Bronchial epithelial cell (primary cell): ENCODE measurements at places on chromosomes 1 and 21.

DNA sequence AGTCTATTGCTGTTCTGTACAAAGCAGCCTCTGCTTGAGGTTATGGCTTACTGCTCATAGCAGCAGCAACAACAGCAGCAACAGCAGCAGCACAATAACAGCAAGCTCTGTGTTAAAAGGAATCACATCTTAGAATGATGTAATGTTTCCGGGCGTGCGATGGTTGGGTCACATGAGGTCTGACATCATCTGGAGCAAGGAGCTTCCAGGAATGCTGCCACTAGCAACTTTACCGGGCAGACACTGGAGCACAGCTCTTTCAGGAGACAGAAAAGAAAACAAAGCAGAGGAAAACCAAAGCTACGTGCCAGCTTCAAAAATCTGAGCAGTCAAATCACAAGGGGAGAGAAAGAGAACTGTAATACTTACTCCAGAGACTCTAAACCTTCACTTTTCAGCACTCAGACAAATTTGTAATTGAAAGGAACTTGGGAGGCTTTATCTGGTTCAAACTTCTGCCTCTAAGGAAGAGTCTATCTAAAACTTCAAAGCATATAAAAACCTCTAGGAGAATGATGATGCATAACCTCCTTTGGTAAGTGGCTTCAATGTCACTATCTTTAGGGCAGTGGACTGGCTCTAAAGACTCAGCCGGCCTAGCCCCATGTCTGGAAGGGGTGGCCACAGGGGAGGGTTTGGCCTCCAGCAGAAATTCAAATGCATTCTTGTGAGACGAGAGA lies 28.3 kb upstream of the RAB3GAP2 start:
- peak; percentile 87 for DNase-seq

DNA sequence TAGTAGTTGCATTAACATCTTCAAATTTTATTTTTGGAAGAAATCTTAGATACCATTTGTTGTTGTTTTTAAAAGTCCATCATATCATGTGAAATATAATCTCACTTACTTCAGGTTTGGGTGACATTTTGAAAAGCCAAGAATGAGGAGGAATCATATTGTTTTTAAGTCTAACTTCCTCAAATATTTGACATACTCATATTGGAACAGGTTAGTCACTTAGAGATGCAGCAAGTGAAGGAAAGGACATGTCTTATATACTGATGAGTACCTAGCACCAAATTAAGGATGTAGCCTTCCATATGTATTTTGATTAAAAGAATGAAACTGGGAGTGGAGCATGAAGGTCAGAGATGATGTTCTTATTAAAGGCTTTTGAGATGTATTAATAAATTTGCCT lies 23.9 kb downstream of the GBP2 start:
- no peak for DNase-seq

GRCh38 chr1:13948888-13949391 lies 249.0 kb downstream of the PRDM2 start:
- no peak for DNase-seq

DNA sequence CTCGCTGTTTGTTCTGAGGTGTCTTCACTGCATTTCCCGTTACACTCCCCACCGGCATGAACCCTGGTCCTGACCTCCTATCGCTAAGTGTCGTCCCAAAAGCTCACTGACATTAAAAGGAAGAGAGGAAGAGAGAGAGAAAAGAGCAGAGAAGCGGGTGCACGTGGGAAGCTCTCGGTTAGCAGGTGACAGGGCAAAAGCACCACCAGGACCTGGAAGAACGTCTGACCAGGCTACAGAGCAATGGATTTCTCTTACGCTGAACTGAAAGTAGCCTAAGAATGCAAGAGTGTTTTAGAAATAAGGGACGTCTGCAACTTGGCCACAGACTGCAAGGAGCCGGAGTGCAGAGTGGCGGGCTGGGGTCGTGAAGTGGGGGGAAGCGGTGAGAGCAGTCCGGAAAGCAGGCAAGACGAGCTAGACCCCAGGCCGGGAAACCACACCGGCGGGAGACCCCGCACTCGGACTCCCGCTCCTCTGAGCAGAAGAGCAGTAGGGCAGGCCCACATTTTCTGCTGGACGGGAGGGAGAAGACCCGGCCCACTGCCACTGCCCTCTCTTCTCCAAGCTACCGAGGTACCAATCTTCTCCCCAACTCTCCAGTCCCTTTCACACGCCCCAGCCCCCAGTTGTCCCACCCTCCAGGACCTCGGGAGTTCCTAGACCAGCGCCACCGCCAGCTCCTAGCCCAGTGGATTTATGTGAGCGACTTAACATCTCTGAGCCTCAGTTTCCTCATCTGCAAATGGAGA lies 8.3 kb upstream of the MPZL1 start:
- DNase-seq, result no peak

DNA sequence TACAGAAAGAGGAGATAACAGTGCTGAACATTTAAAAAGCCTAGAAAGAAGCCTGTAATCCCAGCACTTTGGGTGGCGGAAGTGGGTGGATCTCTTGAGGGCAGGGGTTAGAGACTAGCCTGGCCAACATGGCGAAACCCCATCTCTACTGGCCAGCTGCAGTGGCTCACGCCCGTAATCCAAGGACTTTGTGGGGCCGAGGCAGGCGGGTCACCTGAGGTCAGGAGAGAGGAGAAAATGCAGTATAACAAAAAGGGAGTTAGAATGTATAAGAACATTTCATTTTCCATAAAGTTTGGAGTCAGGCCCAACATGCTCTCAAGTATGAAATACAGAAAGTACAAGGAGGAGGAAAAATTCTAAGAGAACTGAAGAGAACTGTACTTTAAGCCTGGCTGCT lies 134.5 kb downstream of the SMYD3 start:
- DNase-seq, result no peak

- no peak for DNase-seq
These were observed 859.5 kb downstream of the USP25 start for GRCh38 chr21:16589006-16589898.

DNA sequence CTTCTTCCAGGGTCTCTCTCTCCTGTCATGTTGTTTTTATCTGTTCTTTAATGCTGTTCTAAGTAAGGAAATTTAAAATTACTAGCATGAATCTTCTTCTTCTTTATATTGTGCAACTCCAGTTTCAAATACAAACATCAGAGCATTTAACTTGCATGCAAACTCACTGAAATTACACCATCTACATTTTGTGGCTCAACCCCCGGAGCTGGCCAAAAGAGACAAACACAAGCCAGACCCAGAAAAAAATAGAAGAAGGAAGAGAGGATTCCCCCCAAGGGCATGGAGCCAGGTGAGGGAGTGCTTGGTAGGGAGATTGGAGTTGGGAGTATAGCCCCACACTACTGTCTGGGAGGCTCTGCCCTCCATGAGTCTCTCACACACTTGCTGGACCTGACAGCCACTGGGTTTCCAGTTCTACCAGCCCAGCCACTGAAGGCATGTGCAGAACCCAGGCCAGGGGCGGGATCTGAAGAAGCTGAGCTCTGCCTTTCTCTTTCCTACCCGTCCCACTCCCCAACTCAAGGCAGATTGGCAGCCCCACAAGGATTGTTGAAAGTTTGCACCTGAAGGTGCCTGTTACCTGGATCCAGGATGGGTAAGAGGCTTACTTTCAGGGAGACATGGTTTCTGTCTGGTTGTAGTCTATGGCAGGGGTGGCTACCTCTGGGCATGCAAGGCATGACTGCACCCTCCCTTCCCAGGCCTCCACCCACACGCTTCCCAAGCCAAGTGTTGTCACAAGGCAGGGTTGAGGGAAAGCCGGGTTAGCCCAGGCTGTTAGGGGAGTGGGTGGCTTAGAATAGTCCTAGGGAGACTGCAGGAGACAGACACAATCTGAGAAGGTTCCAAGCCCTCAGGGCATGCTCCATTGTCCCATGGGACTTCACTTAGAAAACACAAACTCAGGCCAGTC lies 297.2 kb downstream of the TGFB2 start:
- no peak for DNase-seq

- peak; percentile 5 for DNase-seq
These were observed 288.4 kb upstream of the PRMT6 start for GRCh38 chr1:106768077-106768476.

DNA sequence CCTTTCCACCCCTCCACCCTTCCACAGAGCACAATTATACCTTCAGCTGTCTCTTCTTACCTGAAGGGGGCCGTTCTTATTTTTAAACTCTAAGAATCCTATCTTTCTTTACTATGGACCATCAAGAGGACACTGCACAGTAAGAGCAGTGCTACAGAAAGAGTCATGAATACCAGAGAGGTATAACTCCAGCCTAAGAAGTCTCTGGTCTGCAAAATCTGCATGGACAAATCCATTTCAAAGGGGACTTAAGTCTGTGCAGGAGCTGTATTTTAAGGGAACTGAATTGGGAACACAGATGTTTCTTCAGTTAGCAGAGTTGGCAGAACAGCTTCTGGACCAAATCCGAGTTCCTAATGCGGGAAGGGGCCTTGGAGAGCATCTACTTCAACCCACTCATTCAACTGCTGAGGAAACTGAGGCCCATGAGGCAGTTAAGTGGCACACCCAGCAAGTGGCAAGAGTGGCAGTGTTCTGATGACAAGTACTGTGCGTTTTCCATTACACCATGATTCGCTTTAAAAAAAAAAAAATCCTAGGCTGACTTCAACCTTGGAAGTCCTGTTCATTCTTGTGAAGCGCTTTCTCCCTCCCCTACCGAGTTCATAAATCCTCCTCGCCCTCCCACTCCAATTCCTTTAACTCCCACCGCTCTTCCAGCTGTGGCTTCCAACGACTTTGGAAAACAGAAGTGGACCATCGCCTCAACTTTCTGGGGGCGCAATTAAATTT lies 1.8 kb downstream of the PLPP3 start:
- DNase-seq, result no peak

DNA sequence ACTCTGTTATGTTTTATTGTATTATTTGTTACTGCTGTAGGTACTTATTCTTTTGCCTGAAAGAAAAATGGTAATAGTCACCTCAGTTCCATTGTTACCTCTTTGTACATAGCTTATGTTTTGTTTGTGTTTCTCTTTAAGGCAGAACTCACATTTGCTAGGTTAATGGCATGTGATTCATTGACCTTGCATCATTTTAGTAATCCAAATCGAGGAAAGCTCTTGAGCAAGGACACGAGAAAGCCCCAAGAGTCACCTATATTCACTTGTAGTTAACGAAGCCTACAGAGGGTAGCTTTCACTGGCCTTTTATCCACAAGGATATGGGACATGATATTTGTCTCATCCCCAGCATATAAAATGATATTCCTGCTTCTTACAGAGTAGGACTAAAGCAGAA lies 1765.2 kb downstream of the NCAM2 start:
- DNase-seq, result no peak

- DNase-seq, result no peak
These were observed 9.3 kb upstream of the HES5 start for GRCh38 chr1:2539312-2539907.

DNA sequence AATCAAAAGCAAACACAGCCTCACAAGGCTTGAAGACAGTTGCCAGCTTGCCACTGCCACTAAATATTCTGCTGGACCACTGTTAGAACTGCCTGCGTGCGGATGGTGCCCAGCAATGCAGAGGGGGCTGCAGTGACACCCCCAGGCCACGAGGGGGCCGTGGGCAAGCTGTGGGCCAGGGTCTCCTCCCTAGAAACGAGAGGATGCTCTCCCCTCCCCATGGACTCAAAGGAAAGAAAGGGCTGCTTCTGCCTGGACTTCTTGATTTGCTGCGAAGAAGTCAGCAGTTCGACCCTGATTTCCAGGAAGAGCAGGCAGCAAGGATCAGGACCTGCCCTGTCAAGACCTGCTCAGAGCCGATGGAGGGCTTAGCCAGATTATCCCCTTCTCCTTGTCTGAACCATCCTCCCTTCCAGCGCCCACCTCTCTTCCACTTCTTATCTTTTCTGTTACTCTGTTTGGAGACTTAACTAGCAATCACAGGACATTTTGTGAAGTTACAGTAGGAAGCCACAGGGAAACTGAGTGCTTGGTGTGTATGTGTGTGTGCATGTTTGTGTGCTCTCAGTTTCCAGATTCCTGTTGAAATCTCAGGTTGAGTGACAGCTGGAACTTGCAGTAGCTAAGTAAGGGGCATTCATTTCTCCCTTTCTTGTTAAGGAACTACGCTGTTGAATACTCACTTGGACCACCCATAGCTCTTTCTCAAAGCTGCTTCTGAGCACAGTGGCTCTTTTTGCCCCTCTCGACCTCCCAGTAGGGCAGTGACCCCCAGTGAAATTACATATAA lies 2.7 kb downstream of the MAN1C1 start:
- no peak for DNase-seq

- DNase-seq, result peak; percentile 91
These were observed 20.8 kb downstream of the LRRC8B start for GRCh38 chr1:89545264-89546038.

- DNase-seq, result no peak
These were observed 188.2 kb downstream of the DYRK1A start for GRCh38 chr21:37554661-37555379.

- DNase-seq, result no peak
These were observed 14.0 kb downstream of the BCAR3 start for GRCh38 chr1:93667642-93668041.

DNA sequence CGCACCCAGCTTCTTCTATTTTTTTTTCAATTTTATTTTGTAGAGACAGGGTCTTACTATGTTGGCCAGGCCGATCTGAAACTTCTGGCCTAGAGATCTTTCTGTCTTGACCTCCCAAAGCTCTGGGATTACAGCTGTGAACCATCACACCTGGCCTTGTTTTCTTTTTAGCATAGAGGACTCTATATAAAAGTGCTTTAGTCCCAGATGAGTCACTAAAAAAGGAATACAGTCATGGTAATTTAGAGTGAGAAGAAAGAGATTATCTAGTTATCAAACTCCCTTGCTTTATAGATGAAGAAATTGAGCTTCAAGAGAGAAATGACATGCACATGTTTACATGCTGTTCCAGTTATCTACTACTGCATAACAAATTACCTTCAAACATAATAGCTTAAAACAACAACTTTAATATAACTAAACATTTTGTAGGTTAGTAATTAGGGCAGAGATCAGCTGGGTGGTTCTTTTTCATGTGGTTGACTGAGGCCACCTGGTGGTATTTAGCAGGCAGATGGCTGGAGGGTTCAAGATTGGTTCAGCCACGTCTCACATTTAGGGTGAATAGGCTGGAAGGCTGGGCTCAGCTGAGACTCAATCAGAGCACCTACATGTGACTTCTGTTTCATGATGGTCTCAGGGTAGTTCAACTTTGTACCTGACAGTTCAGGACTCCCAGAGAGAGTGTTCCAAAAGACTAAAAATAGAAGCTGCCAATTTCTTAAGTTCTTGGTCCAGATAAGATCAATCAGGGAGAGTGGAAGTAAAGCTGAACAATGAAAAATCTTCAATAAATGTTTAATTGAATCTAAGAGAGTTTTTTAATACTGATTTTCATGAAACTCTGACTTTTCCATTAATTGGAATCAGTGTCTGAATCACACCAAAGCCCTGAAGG lies 16.9 kb upstream of the MTF2 start:
- peak; percentile 58 for DNase-seq

- DNase-seq, result no peak
These were observed 118.2 kb upstream of the ZNF678 start for GRCh38 chr1:227445092-227445674.

- DNase-seq, result peak; percentile 96
These were observed 13.7 kb downstream of the DHRS3 start for GRCh38 chr1:12604114-12604874.

DNA sequence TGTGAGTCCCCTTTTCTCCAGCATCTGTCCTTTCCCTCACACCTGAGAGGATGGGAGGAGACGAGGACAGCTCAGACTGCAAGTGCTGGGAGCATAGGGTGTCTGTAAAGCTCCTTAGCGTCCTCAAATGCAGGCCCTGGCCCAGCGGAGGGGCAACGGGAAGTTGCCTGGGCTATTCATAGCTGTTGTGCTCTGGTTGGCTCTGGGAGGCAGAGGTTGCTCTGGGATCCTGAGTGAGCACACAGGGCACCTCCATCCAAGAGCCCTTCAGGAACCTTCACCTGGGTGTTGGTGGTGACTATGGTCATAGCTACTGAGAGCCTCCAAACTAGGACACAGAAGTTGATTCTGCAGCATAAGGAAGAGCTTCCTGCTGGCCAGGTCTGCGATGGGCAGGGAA lies 2.6 kb downstream of the PADI1 start:
- DNase-seq, result no peak
